Fibroblast of pulmonary artery (primary cell): ENCODE measurements at places on chromosomes 2 and 18.

DNA sequence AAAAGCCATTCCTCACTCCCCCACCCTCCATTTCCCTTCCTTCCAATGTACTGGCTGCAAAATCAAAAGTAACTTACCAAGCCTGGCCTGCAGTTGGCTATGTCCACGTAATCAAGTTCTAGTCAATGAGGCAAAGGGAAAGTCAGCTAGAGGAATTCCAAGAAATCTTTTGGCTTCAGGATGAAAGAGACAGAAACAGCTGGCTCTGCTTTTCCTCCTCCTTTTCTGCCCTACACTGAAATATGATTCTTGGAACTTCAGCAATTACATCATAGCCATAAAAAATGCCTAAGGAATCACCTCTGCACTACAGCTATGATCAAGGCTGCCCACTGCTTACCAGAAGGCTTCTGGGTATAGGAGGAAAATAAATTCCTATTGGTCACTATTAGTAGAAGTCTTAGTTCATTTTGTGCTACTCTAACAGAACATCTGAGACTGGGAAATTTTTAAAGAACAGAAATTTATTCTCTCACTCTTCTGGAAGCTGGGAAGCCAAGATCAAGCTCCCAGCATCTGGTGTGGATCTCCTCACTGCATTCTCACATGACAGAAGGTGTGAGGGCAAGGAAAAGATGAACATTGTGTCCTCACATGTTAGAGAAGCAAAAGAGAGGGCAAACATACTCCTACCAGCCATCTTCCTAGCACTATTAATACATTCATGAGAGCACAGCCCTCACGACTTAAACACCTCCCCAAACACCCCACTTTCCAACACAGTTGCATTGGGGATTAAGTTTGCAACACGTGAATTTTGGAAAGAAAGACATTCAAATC lies 219.9 kb downstream of the TMX3 start:
- peak; percentile 96 for DNase-seq

GRCh38 chr18:76973520-76974266 lies 151.3 kb downstream of the ZNF236 start:
- DNase-seq = no peak

- no peak for DNase-seq
Observed at GRCh38 chr18:73232933-73233332, 365.1 kb upstream of the NETO1 start.

- DNase-seq = no peak
Observed at GRCh38 chr18:25283781-25284180, 68.2 kb downstream of the ZNF521 start.

DNA sequence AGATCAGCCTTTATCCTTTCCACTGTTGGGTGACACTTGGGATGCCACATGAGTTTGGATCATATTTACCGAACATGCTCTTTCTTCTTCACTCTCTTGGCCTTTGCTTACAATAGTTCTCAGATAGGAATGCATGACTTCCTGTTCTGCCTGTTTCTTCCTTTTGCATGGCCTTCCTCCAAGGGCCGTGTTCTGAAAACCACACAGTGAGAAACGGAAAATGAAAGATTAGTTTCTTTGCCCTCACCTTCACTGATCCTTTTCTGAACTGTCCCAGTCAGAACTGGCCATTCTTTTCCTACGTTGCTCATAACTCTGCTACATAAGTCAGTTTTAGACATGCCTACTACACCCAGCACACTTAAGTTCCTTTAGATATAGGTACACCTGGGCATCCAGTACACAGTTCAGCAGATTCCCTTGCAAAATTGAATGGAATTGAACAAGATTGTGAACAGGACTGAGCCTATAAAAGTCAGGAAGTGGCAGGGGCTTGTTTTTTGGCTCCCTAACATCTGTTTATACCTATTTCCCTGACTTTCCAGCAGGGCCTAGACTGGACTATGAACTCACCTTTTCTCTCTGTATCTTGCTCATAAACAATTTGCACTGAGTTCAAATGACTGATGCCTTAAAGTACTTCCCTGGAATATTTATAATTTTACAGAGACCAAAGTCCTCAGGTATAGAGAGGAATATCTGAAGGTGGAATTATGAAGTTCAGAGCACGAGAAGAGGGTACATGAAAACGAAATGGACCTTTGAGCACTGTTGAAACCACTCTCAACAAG lies 186.4 kb upstream of the ST6GAL2 start:
- DNase-seq = peak; percentile 32

GRCh38 chr18:79615091-79615490 lies 64.5 kb upstream of the CTDP1 start:
- no peak for DNase-seq

GRCh38 chr2:73984922-73985307 lies 205 bp downstream of the TET3 start:
- no peak for DNase-seq

- no peak for DNase-seq
Observed at GRCh38 chr2:96797066-96797625, 18.9 kb upstream of the CNNM3 start.

DNA sequence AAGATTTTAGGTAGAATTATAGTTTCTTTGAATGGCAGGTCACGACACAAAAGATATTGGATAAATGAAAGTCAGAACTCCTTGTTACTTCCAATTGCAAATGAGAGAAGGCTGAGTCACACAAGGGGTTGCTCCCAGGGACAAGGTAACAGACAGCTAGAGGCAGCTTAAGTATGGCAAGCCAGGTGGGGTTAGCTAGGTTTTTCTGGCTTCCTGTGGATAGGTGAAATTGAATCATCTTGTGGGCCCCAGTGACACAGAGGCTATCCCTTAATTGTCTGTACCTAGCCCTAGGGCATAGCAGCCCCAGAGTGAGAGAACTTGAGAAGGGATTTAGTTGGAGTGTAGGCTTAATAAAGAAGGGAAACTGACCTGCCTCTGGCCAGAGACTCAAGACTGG lies 407.7 kb upstream of the SLC8A1 start:
- no peak for DNase-seq

GRCh38 chr2:37090019-37090477 lies 5.7 kb downstream of the GPATCH11 start:
- no peak for DNase-seq

DNA sequence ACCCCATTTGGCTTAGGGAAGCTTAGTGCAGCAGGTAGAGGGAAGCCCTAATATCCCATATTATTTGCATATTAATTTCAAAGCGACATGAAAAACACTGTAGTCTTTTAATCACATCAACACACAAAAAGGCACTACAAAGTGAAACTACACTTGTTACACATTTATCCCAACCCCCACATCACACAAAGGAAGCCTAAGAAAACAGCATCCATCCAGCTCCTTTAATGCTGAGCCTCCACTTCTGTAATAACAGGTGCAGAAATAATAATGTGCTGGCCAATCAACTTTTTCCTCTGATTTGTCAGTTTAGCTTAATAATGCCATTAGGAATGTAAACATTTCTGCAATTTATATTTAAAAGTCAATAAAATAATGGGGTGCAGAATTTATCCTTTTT lies 274.0 kb downstream of the TCF4 start:
- no peak for DNase-seq

DNA sequence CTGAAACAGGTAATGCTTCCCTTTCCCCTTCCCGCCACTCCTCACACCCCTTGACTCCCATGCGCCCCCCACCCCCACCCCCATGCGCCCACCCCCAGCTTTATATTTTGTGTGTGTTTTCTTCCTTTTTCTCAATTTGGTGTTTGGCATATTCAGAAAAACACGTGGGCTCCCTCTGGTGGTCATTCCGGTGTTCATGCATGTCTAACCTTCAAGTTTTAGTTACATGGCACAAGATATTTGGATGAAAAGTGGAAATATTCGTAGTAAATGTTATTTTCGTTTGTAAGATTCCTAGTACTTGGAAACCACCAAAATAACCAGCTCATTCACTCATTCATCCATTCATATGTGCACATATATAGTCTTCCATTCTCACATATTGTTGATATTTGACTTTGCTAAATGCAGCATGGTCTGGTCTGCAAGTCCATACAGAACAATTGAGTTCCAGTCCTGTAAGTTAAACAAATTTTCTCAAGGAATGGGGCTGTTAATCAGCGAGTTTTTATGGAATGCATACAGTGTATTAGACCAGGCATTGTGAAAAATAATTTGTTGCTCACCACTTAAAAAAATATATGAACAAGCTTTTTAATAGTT lies 143.6 kb upstream of the MAP3K20 start:
- peak; percentile 88 for DNase-seq

- DNase-seq = no peak
Observed at GRCh38 chr2:241188361-241189092, at the start of gene ANO7. TSS of gene ANO7 (plus strand) at chr2:241188677. CDS start at chr2:241190064, 1,387 bp downstream.

DNA sequence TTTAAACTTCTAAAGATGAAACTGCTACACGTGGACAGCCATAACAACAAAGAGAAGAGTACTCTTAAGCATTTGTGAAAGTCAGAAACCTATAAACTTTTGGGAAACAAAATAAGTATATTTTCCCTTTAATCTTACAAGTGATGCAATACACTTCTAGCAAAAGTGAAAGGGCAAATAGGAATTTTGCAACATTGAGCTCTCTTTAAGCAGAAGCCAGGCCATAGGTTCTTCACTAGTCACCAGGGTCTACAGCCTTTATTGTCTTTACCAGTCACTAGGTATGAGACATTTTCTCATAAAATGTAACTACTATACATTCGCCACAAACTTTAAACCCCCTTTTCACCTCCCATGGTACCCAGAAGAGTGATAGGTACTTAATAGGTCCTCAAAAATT lies 37.5 kb downstream of the SCN1A start:
- DNase-seq = peak; percentile 83

DNA sequence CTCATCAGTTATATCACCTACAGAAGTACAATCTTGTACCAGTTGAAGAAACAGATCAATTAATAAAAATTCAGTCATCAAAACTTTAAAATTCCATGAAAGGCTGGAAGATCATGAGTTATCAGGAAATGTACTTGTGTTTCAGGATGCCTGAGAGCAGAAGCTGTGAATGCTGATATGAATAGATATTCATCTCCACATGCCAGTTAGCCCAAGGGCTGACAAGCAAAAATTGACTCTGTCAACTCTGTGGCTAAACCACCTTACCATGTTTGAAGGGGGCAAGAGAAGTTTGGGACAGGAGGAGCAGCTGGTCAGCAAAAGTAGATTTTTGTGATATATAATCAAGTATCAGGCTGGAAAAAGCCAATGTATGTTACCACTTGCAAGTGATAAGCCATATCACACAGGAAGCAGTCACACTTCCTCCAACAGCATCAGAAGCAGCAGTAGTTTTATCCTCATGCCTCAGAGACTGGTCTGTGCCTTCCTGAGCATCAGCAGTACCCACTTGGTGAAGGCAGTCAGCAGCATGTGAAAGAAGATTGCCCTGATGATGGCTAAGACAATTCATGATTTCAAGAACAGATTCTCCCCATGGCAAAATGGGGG lies 328.2 kb upstream of the CNTNAP5 start:
- DNase-seq = no peak

GRCh38 chr2:116877944-116878343 lies 936.5 kb upstream of the DDX18 start:
- DNase-seq = no peak

- DNase-seq = no peak
Observed at GRCh38 chr18:77056344-77057005, 76.1 kb downstream of the MBP start.

DNA sequence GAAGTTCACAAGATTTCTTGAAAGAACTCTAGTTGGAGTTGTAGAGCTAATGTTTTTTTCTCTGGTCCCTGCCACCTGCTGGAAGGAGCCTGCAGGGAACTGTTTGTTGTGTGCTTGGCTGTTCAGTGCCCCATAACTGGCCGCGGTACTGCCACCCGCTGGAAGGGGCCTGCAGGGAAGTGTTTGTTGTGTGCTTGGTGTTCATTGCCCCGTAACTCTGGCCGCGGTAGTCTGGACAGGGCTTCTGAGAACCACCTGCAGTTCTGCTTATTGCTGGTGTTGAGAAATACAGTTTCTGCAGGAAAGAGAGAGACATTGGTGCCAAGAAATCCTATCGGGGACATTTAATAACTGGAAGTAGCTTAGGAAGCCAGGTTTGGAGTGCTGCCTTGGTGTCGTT lies 58.1 kb downstream of the AGAP1 start:
- peak; percentile 57 for DNase-seq

DNA sequence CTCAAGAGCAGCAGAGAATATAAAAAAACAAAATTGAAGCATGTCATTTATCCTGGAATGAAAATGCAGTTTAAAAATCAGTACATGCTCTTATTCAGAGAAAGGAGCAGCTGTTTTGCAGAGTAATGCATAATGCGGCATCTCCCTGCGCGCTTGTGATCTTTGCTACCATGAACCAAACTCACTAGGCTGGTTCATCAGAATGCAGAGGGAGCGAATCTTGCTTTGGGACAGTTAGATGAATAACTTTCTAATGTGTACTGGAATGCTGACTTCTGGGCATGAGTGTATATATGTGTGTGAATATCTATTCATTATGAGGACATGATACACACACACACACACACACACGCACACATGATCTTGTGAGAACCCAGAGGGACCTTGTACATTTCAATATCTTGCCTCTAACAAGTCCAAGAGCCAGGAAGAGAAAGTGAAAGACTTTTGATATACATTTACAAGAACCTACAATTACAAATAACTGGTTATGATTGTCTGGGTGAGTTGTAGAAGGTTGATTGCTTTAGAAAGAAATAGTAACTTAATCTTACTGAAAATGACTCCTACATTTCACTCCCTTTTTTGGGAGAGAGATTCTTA lies 54.1 kb upstream of the THOC1 start:
- no peak for DNase-seq

DNA sequence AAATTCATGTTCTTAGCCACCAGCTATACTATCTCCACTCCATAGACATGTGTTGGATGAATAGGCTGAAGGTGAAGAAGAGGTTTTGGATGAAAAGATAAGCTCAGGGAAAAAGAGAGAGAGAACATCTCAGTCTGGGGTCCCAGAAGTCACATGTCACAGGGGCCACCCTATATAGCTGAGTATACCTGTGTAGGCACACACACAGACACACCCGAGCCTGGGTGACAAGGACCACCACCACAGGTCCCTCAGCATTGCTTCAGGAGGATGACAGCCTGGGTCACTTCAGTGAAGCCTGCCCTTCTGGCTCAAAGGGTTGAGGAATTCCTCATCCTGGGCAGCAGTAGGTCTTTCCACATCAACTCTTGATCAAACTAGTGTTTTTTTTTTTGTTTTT lies 56.2 kb downstream of the POLR1A start:
- DNase-seq = no peak
